ENCODE measurements at places on chromosomes 7 and 10.

DNA sequence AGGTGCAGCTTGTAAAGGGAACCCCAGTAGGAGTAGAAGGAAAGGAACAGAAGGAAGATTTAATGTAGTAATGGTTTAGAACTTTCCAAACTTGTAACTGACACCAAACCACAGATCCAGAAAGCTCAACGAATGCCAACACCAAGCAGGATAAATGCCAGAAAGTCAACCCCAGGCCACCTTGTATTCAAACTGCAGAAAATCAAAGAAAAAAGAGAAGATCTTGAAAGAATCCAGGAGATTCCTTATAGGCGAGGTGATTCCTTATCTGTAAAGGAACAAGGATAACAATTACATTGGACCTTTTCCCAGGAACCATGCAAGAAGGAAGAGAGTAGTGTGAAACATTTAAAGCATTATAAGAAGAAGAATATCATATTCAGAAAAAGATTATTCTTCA, 93.6 kb downstream of the NKX6-2 start:
- no peak for DNase-seq

- DNase-seq, result no peak
These were observed 6.7 kb downstream of the NRP1 start for GRCh38 chr10:33327751-33328150.

DNA sequence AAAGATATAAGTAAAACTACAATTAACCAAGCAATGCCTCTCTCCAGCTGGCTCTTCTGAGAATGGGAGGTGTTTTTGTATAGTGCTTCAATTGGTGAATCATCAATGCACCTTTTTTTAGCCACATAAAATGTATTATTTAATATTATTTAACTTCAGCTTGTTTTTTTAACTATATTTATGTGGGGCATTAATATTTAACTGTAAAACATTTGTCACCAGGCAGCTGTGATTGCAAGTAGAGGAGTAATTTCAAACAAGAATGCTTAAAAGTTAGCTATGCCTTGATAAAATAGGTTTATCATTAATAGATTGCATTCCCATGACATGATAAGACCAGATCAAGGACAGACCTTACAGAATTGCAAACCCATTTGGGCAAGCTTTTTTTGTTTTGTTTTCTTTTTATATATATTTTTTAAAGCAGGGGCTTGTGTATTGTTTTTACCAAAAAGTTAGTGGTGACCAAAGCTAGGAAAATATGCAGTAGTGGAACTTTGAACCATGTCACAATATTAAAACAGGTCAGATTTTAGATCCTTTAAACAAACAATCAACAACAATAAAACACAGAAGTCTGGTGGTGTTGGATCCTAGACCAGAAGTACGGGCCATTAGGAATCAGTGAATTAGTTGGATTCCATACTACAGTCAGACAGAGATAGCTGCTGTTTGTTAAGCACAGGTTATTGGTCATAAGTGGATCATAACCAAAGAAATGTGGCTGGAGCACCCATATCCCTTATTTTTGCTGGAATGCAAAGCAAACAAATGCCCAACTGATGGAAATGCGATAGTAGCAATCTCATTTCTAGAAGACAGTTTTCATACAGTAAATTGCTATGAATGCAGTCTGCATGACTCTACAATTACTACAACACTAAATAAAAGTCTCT, 2.9 kb downstream of the CAV2 start:
- no peak for DNase-seq

DNA sequence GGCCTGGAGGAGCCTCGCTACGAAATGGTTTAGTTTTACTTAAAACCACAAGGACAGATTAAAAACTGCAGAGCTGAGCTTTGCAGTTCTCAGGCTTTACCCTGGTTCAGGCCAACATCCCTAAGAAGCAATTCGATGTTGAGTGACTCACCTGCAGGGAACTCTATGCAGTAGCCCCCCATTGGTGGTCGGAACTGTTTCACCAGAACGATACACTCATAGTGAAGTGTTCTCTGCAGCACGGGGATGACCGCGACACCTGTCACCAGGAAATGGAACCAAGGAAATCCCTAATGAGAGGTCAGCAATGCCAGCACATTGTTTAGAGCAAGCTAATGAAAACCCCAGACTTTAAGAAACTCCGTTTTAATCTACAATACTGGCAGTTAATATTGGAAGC, 18.0 kb downstream of the NUDT5 start:
- no peak for DNase-seq

DNA sequence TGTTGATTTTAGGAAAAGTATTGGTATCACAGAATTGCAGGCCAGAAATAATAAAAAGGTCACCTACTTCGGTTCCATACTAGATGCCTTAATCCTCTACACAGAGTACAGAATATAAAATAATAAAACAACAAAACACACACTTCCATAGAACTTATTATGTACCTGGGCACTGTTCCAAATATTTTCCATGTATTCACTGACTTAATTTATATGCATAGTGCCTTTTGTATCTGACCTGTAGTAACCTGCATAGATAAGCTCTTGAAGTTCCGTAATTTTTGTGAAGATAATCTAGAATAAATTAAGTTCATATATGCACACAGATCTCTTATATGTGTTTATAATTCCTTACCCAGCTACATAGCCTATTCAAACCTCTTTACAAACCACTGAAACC, 78.3 kb downstream of the RAPGEF5 start:
- DNase-seq, result no peak

DNA sequence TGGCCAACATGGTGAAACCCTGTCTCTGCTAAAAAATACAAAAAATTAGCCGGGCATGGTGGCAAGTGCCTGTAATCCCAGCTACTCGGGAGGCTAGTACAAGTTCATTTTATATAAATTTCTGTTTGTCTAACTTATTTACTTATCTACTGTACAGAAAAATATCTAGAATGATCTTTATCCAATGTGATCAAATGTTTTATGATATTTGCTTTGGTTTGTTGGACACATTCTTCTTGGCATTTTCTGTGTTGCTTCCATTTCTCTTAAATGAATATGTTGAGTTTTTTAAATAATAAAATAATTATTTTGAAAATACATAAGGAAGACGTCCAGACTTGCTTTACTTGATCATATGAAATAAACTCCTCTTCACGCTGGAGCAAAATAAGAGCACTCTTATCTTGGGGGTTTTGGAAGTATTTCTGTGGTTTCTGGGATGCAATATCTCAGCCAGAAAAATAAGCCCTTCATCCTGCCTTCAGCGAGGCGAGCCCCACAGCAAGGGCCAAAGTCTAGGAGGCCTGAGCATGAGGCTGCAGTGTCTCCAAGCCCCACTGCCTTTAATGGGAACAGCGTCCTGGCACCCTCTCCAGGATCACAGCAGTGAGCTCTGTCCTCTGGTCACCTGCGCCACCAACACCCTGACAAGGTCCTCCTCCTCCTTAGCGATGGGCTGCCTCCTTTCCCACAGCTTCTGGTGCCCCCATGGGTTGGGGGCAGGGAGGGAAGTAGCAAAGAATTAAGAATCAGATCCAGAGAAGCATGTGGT, 480.2 kb downstream of the KCNMA1 start:
- no peak for DNase-seq

GRCh38 chr7:129574487-129574886, 37.0 kb upstream of the NRF1 start:
- DNase-seq, result no peak

- no peak for DNase-seq
These were observed 48.4 kb upstream of the CRTAC1 start for GRCh38 chr10:98078774-98079173.

- DNase-seq, result no peak
These were observed 782 bp downstream of the IFIT5 start for GRCh38 chr10:89414879-89415821.

DNA sequence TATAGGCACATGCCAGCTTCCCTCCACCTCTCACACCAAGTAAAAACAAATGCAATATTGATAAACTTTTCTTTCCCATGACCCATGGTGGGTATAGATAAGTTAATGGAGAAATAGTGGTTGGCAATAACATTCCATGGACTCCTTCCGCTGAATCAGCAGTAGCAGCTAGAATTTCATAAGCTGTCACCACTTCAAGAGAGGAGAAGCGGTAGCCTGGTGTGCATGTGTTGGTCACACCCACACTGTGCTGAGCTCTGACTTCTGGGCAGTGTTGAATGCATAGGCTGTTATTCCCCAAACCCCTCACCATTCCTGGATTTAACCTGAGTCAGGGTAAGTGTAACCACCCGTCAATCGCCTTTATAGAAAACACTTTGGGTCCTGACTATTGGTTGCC, 32.5 kb upstream of the BMPER start:
- DNase-seq, result no peak

- no peak for DNase-seq
These were observed 120.3 kb upstream of the DIP2C start for GRCh38 chr10:809671-810350.

DNA sequence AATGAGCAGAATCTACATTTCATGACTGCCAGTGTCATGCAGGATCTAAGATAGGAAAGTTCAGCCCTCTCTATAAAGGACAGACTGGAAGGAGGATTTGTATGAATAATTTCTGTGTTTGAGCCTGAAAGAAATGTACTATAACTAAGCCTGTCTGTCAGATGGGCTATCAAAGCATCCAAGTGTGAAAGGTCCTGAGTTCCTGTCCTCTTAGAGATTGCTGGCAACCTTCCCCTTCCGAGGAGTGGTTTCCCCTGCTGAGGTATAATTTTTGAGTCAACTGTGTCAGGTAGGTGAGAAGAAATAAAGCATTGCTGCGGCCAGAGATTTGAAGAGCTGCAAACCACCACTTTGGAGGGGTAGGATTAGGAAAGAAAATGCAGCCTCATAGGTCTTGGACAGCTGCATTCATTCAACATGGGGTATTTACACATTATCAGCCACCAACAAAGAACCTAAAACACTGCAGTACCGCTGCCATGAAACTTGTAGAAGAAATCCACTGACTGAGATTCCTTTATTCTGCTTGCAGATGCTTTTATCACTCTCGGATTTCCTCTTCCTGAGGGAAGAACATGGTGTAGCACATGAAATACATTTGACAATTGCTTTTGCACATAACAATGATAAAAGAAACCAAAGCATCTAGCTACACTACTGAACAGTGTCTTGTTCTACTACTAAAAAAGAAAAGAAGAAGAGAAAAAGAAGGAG, 189.1 kb downstream of the DGKI start:
- no peak for DNase-seq

- DNase-seq, result no peak
These were observed 103.1 kb upstream of the PARD3 start for GRCh38 chr10:34918060-34918775.

GRCh38 chr7:43850348-43851116, 18.8 kb downstream of the MRPS24 start:
- DNase-seq, result no peak

- DNase-seq, result no peak
These were observed 31.1 kb downstream of the MRPS24 start for GRCh38 chr7:43838201-43838658.

GRCh38 chr7:1055491-1055955, 11.2 kb downstream of the GPR146 start:
- DNase-seq, result no peak

GRCh38 chr10:97320480-97321031, 1.5 kb downstream of the FRAT1 start:
- DNase-seq, result no peak

DNA sequence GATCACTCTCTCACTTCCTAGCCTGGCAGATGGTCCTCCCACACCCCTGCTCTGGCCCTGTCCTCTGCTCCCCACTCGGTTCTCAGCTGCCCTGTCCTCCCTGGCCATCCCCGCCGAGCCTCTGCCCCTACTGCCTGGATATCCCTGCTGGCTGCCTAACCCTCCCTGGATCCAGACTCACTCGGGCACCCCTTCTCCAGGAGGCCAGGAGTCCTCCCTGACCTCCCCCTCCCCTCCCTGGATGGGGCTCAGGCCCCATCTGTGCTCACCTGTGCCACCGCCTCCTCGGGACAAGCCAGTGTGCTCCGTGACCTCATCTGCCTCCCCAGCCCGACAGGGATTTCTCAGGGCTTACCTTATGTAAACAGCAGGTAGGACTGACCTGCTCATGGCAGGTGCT, 406.1 kb downstream of the TCERG1L start:
- no peak for DNase-seq

GRCh38 chr10:129880191-129880870, 83.7 kb downstream of the EBF3 start:
- no peak for DNase-seq

- DNase-seq, result no peak
These were observed 121.1 kb downstream of the MALRD1 start for GRCh38 chr10:19169684-19170083.

- no peak for DNase-seq
These were observed 282.9 kb downstream of the GRID1 start for GRCh38 chr10:86083664-86084175.

DNA sequence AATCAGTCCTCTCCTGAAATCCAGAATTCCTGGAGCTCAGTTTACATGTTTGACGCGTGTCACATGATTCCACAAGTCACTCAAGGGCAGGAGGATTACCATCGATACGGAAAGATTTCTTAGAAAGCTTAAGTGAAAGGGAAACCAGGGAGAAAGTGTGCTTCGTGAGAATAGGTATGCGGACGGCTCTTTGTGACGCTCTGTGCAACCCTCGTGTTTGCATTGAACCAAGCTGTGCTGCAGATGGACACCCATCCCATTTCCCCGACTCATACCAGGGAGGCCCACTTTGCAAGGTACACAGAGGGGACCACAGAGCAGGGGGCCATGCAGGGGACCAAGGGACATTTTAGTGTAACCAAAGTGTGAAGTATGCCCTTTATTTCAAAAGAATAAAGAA, 43.2 kb downstream of the IKZF1 start:
- DNase-seq, result no peak

DNA sequence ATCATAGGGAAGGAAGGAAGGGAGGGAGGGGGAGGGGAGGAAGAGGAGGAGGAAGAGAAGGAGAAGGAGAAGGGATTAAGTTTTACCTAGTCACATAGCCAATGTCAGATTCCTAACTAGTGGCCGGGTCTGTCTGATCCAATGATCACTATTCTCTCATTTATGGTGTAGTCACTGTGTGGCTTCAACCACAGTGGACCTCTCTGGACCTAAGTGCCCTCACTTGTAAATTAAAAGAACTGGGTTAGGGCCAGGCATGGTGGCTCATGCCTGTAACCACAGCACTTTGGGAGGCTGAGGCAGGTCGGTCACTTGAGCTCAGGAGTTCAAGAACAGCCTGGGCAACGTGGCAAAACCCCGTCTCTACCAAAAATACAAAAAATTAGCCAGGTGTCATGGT, 6.6 kb upstream of the SERPINE1 start:
- DNase-seq, result no peak

GRCh38 chr10:129614341-129614740, 147.3 kb downstream of the MGMT start:
- DNase-seq, result no peak
